ENCODE measurements at places on chromosomes 5 and 9. TPM values are rescaled to one million over a fixed set of nuclear protein-coding genes. Genes with fewer than 3 reads are reported as not detected.

DNA sequence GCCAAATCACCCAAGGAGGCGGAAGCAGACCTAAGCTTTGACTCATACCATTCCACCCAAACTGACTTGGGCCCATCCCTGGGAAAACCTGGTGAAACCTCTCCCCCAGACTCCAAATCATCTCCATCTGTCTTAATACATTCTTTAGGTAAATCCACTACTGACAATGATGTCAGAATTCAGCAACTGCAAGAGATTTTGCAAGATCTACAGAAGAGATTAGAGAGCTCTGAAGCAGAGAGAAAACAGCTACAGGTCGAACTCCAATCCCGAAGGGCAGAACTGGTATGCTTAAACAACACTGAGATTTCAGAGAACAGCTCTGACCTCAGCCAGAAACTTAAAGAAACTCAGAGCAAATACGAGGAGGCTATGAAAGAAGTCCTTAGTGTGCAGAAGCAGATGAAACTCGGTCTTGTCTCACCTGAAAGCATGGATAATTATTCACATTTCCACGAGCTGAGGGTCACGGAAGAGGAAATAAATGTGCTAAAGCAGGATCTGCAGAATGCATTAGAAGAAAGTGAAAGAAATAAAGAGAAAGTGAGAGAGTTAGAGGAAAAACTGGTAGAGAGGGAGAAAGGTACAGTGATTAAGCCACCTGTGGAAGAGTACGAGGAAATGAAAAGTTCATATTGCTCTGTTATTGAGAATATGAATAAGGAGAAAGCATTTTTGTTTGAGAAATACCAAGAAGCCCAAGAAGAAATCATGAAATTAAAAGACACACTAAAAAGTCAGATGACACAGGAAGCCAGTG lies 15.8 kb upstream of the TTC23L start:
- DNase-seq: no peak

DNA sequence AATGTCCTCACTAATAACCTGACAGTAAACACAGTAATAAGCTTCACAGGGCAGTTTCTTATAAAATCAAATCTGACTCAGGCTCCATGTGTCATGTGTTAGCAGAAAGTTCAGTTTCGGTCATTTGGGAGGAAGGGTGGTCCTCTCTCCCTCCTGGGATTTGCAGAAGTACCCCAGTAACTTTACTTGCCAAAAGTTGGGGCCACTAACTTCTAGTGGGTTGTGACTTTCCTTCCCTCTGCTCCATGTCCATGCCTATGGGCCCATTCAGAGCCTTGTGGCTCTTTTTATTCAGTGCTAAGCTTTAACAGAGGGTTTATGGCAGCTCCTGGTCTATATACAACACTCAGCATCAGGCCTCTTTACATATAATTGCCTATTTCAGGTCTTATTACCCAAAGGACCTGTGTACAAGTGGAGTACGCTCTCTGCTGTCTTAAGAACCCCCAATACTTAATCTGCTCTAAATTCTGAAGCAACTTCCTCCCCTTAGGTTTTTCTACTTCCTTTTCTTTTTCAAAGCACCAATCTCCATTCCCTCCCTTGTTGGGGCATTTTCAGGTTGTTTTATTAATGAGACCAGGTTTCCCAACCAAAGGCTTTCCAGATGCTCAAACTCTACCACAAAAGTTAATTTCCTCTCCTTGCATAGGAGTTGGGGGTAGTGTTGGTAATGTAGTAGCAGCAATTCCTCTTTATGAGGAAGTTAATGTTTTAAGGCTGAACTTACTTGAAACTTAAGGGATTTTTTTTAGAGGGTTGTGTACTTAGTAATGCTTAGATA lies 107.7 kb downstream of the CCDC192 start:
- DNase-seq: no peak

SAXO1 gene
- not detected for polyA plus RNA-seq

- no peak for DNase-seq
Measured at GRCh38 chr5:57783693-57784092, 301.1 kb upstream of the ACTBL2 start.
